Common myeloid progenitor, CD34-positive (primary cell): ENCODE measurements at places on chromosomes 3 and 15.

- H3K4me1 ChIP-seq = no peaks in the 10 kb centered on the region
- H3K36me3 ChIP-seq = peaks cover 33% of the 10 kb centered on the region
- H3K4me3 ChIP-seq = no peak overlapping the region
- no peak overlapping the region for H3K27ac ChIP-seq
- DNase-seq = no peak
- no peaks in the 10 kb centered on the region for H3K27me3 ChIP-seq
These were observed 34.3 kb downstream of the DNAH1 start for GRCh38 chr3:52350416-52350815.

DNA sequence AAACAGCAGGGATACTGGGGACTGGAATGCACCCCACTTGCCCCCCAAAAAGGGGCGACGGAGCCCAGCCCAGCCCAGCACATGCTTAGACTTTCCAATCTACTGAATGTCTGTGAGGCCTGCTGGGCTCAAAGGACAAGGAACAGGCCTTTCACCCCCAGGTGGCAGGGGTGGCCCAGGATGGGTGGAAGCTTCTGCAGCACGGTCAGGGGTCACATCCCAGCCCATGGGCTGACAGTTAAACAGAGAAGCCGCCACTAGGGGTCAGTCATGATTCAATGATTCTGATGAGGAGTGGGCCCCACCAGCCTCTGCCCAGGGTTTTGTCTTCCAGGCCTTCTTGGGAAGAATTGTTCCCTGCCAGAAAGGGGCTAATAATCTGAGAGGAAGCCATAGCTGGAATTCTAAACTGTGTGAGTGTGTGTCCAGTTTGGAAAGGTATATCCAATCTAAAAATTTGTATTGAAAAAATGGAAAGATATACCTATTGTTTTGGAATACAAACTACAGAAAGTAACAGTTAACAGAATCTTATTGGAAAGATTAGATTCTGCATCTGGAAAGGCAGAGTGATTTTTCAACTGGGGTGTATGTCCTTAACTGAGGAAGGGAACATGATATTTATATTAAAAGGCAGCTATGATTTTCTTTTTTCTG lies 2.2 kb downstream of the CHRNB4 start:
- no peak overlapping the region for H3K27ac ChIP-seq
- H3K4me3 ChIP-seq = no peak overlapping the region
- peak; percentile 63 for DNase-seq
- H3K36me3 ChIP-seq = no peaks in the 10 kb centered on the region
- no peaks in the 10 kb centered on the region for H3K27me3 ChIP-seq
- H3K4me1 ChIP-seq = peaks cover 14% of the 10 kb centered on the region

GRCh38 chr3:93906245-93906644 lies 67.5 kb downstream of the PROS1 start:
- H3K4me1 ChIP-seq = no peaks in the 10 kb centered on the region
- H3K27ac ChIP-seq = no peak overlapping the region
- no peak for DNase-seq
- no peaks in the 10 kb centered on the region for H3K27me3 ChIP-seq
- no peaks in the 10 kb centered on the region for H3K36me3 ChIP-seq
- no peak overlapping the region for H3K4me3 ChIP-seq

- DNase-seq = no peak
- H3K27ac ChIP-seq = no peak overlapping the region
- H3K4me3 ChIP-seq = no peak overlapping the region
- no peaks in the 10 kb centered on the region for H3K4me1 ChIP-seq
These were observed 7.6 kb downstream of the MYZAP start for GRCh38 chr15:57599296-57599810.

DNA sequence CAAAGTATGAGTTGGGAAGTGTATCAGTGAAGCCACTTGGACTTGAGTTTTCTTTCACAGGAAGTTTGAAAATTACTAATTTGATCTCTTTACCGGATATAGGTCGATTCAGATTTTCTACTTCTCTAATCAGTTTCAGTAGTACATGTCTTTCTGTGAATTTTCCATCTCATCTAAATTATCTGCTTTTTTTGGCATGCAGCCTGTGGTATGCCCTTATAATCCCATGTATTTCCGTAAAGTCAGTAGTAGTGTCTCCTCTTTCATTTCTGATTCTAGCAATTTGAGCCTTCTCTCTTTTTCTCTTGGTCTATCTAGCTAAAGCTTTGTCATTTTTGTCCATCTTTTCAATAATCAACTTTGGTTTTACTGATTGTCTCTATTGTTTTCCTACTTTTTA lies 168.4 kb upstream of the UBE2E1 start:
- H3K27ac ChIP-seq = no peak overlapping the region
- no peaks in the 10 kb centered on the region for H3K4me1 ChIP-seq

DNA sequence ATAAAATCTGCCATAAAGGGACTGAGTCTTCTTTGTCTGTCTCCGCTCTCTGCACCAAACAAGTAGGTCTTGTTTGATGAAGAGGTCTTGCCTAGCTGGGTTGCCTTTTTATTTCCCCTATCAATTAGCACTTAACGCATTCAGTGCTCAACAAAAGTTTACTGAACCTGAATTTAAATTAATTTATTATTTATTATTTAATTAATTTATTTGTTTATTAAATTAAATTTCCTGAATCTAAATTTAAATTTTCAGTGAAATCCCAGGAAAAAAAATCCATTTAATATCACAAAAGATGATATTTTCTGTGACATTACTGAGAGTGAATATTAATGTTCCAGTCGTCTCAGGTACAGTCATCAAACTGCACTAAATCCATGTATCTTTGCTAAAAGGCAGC lies 164.9 kb upstream of the AGTR1 start:
- H3K27ac ChIP-seq = no peak overlapping the region
- no peak for DNase-seq
- H3K4me1 ChIP-seq = no peaks in the 10 kb centered on the region
- H3K27me3 ChIP-seq = peaks cover 2% of the 10 kb centered on the region
- H3K4me3 ChIP-seq = no peak overlapping the region

DNA sequence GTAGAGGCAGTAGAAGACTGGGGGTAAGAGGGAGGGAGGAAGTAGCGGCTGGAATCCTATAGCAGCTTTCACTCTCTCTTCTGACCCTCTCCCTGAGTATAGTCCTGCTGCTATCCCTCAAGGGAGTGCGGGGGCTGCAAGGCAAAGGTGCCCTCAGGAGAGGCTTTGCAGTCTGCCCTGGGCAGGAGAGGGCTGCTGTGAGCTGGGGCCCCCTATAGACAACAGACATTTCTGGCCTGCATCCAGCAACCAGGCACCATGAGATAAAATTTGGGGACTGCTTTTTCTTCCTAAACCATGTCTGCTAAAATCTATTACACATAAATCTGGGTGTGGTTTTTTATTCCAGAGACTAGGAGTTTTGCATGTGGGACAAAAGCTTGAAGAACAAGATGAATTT lies 48.0 kb downstream of the SACM1L start:
- H3K27me3 ChIP-seq = no peaks in the 10 kb centered on the region
- peaks cover 96% of the 10 kb centered on the region for H3K36me3 ChIP-seq
- DNase-seq = no peak
- H3K4me1 ChIP-seq = peaks cover 9% of the 10 kb centered on the region
- no peak overlapping the region for H3K4me3 ChIP-seq

- H3K4me3 ChIP-seq = no peak overlapping the region
- no peak overlapping the region for H3K27ac ChIP-seq
- H3K36me3 ChIP-seq = peaks cover under 1% of the 10 kb centered on the region
These were observed 1.5 kb upstream of the AMIGO3 start for GRCh38 chr3:49720855-49721595.
